ENCODE measurements at places on chromosomes 2 and 18. TPM values are rescaled to one million over a fixed set of nuclear protein-coding genes. Genes with fewer than 3 reads are reported as not detected.

The PSME4 gene
- 51.5 TPM for total RNA-seq

The CTAGE1 gene
- total RNA-seq: not detected

The ABCG8 gene
- not detected for total RNA-seq

The PRSS56 gene
- total RNA-seq: 2.5 TPM
